MM.1S (cell line): ENCODE measurements at places on chromosomes 3 and 15.

DNA sequence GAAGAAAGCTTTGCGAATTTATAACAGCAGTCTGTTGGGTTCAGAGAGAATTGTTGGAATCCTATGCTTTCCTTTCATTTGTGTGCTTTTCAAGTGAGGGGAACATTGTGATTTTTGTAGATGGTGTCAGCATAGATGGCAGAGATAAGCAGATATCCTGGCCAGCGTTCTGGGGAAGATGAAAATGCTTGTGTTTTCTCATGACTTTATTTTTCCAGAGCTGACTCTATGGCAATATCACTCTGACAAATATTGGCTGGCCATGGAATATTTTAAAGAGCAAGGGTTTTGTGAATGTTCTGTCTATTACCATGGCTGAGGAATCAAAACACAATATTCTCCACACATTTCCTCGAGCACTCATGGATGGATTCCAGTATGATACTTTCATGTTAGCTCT lies 108.8 kb downstream of the MITF start:
- no peak for DNase-seq

GRCh38 chr15:50075319-50075718 lies 43.7 kb downstream of the ATP8B4 start:
- no peak for DNase-seq

DNA sequence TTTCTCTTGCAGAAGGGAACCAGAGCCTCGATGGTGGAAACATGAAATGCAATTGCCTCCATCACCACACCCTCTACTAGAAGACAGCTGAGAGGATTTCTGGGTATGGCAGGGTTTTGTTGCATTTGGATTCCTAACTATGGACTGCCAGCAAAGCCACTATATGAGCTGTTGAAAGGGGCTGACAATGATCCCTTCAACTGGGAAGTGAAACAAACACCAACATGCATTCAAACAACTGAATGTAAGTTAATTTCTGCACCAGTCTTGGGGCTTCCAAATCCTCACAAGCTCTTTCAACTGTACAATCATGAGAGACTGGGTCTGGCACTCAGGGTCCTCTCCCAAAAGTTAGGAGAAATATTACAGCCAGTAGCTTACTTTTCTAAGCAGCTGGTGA lies 116.7 kb upstream of the PLCL2 start:
- no peak for DNase-seq

GRCh38 chr3:114394551-114394950 lies 100.7 kb downstream of the TIGIT start:
- no peak for DNase-seq

DNA sequence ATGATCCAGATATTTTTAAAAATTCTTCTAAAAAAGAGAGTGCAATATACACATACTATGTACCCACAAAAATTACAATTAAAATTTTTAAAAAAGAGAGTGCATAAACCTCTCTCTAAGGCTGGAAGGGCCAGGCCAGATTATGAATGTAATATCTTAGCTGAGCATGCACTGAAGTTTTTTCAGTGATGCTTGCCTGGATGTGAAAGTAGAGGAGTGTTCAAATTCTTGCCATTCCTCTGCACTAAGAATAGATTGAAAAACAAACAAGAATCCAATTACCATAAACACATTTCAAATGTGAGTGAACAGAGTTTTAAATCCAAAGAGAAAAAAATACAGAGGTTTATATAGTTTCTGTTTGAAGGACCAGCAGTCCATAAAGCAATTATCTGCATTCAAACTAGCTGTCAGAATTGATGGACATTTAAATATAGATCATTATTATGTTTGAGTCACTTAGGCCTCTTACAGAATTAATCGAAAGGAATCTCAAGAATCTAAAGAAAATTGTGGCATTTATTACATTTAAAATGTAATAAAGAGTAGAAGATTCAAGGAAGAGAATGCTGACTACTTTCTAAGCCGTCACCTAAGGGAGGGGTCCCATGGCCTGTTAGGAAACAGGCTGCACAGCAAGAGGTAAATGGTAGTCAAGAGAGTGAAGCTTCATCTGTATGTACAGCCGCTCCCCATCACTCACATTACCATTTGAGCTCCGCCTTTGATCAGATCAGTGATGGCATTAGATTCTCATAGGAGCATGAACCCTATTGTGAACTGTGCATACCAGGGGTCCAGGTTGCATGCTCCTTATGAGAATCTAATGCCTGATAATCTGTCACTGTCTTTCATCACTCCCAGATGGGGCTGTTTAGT lies 159.3 kb upstream of the MDFIC2 start:
- DNase-seq: no peak

DNA sequence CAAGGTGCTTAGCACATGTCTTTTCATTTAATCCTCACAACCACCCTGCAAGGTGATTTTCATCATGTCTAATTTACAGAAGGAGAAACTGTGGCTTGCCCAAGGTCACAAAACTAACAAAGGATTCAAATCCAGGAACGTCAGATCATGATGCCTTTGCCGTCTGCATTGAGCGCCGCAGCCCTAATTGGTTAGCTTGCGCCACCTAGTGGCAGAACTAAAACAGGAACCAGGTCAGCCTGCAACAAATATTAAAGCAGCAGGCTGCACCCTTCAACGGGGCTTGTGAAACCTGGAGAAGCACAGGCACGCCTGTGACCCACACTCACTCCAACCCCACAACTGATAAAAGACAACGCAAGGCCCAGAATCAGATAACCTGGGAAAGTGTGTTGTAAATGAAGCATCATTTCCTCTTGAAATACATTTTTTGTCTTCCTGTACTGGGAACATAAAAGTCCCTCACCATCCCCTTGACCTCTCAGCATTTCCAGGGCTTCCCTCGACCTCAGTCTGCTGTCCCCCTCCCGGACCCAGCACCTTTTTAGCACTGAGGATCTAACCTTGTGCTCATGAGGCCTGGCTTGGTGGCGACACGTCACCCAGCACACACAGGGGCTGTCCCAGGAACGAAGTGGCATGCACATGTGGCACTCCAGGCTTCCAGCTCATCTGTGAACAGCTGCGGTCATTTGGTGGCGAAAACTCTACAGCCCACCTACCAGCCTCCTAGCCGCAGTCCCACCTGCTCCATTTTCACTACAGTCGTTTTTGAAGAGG lies 17.3 kb downstream of the DPH3 start:
- peak; percentile 80 for DNase-seq

DNA sequence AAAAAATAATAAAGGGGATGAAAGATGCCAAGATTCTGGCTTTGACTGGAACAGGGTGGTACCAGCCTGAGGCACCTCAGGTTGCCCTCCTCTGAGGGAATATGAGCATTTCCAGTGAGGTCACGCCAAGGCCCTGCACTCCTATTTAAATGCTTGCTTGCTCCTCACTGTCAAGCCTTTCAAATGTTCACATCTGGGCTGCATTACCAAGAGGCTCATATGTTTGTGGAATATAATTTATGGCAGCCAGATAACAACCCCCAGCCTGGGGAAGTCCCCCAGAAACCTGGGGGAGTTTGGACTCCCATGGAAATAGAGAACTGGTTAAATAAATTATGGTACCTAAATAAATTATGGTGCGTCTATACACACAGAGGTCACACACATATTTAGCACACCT lies 88.4 kb downstream of the FRMD4B start:
- no peak for DNase-seq

- no peak for DNase-seq
Observed at GRCh38 chr3:145017959-145018358, 1046.3 kb downstream of the DIPK2A start.

- no peak for DNase-seq
Observed at GRCh38 chr3:100048248-100048647, 66.1 kb downstream of the FILIP1L start.

- no peak for DNase-seq
Observed at GRCh38 chr3:57078344-57078634, 17.8 kb downstream of the SPATA12 start.

- no peak for DNase-seq
Observed at GRCh38 chr3:43755516-43756200, 64.9 kb downstream of the ABHD5 start.

- no peak for DNase-seq
Observed at GRCh38 chr3:64501298-64501906, 186.4 kb downstream of the ADAMTS9 start.

DNA sequence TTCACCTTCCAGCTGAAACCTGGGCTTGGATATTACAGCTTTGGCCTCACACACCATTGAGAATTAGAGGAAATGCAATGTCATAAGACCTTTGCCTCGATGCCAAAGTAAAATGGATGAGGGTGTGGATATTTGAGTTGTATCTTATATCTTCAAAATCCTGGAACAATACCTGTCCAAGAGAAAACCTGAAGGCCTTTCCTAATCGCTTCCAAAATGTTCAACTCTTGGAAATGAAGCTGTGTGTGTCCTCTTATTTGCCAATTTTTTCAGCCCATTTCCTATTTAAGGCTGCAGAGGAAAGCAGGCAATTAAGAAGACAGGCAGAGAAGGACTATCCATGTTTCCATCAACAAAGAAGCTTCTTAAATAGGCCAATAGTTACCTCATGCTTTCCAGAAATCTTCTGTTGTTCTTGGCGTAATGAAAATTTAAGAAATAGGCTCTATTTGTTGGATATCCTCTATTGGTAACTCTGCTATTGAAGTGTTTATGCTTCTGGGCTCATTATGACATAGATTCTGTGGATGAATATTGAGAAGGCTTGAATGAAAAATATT lies 99.5 kb upstream of the ZBTB20 start:
- DNase-seq: no peak

- DNase-seq: no peak
Observed at GRCh38 chr15:51024735-51025453, 69.8 kb downstream of the TNFAIP8L3 start.

- no peak for DNase-seq
Observed at GRCh38 chr15:100981086-100981485, 61.9 kb downstream of the LRRK1 start.

GRCh38 chr3:109853077-109853731 lies 515.9 kb upstream of the DPPA4 start:
- no peak for DNase-seq

DNA sequence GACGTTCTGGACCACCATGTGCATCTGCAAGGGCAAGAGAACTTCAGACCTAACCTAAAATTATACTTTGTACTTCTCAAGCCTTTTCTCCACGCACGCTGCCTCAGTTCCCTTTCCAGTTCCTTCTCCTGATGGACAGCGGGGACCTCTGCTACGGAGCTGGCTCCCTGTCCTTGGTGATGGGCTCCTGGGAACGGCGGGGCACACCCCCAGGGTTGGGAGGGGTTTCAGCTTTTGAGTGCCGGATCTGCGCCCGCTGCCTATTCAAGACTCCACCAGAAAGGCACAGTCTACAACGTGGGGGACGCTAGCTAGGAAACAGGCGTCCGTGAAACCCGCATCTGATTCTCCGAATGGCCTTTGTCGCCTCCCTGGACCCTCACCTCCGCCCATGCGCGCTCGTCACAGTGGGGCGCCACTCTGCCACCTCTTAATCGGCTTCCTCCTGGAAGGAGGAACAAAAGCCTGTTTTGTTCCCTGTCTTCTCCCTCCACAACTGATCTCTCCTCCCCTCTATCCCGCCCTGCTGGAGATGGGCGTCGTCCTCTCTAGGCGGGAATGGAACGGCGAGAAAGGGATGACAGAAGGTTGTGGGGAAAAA lies 2.2 kb downstream of the GPR149 start:
- DNase-seq: no peak

DNA sequence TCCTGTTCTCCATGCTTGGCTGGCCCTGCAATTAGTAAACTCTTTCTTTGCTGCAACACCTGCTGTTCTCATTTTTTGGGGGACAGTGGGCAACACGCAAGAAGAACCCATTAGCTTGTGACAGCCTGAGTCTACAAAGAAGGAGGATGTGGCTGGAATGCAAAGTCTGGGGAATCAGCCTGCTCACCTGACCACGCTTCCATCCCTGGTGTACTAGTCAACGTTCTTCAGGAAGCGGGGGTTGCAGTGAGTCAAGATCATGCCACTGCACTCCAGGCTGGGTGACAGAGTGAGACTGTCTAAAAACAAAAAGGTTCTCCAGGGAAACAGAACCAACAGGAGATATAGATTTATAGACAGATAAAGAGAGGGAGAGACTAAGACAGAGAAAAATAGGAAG lies 27.7 kb upstream of the KBTBD12 start:
- no peak for DNase-seq

DNA sequence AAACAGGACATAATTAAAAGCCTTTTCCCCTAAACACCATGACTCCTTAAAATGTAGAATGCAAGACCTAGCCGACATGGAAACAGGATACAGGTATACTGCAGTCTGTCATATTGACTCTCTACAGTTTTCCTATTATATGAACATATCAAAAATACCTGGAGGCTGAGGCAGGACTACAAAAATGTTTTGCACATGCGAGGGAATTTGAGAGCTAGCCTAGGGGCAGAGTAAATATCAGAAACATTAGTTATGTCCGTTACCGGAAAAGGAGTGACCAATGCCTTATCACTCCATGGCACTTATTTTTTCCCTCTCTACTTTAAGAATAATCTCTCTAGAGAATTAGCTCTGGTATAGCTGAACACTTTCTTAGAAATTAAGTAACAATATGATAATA lies 732.3 kb downstream of the TUSC7 start:
- no peak for DNase-seq

GRCh38 chr15:92316586-92317295 lies 76.9 kb upstream of the ST8SIA2 start:
- no peak for DNase-seq

GRCh38 chr3:45558431-45558830 lies 36.1 kb upstream of the LIMD1 start:
- no peak for DNase-seq

- DNase-seq: no peak
Observed at GRCh38 chr3:46576-46975, 150.0 kb upstream of the CHL1 start.

GRCh38 chr15:90376789-90377188 lies 11.3 kb upstream of the IQGAP1 start:
- DNase-seq: peak; percentile 54

DNA sequence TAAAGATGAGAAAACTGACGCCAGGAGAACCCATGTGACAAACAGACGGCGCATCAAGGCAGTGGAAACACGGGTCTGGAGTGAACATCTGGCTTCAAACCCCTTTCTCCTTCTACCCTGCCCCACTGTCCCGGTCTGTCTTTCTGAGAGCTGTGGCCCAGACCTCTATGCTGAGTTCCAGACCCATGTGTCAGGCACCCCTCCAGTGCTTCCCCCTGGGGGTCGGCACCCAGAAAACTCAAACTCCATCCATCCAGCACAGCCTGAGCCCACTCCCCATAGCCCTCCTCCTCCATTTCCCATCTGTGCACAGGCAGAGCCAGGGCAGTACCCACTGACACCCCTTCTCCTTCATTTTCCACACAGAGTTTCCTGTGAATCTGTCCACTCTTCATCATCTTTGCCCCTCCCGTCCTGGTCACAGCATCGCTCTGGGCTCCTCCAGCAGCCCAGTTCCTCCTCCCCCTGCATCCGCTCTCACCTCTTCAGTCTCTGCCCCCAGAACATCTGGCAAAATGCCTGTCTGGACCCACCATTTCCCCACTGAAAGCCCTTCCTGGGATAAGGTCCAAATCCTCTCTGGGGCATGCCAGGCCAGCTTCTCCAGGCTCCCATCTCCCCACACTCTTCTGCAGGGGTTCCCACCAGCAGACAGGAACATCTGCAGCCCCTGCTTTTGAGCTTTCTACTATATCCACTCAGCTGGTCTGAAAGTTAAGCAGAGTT lies 2.9 kb downstream of the FAM240A start:
- DNase-seq: no peak
